AML-193 (cell line): ENCODE measurements at places on chromosomes 6 and 20.

DNA sequence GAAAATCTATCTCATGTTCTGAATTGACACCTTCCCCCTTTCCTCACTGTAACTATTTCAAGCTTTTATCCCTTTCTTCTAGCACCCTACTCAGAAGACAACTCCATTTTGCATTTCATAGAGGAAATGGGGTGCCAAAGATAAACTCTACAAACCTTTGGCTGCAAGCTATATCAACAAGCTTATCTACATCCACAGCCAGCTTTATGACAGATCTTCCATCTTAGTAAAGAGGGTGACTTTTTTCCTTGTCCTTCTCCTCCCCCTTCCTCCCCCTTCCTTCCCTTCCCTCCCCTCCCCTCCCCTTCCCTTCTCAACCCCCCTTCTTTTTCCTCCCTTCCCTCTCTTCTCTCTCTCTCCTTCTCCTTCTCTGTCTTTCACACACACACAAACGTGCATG lies 58.0 kb upstream of the OLIG3 start:
- DNase-seq, result no peak

GRCh38 chr20:64133951-64134407 lies 26.6 kb upstream of the NPBWR2 start:
- DNase-seq, result no peak

GRCh38 chr6:56541741-56542360 lies 100.8 kb downstream of the DST start:
- no peak for DNase-seq

- DNase-seq, result no peak
Observed at GRCh38 chr6:4169028-4169789, 33.8 kb upstream of the ECI2 start.
